ENCODE measurements at places on chromosomes 3 and 15.

DNA sequence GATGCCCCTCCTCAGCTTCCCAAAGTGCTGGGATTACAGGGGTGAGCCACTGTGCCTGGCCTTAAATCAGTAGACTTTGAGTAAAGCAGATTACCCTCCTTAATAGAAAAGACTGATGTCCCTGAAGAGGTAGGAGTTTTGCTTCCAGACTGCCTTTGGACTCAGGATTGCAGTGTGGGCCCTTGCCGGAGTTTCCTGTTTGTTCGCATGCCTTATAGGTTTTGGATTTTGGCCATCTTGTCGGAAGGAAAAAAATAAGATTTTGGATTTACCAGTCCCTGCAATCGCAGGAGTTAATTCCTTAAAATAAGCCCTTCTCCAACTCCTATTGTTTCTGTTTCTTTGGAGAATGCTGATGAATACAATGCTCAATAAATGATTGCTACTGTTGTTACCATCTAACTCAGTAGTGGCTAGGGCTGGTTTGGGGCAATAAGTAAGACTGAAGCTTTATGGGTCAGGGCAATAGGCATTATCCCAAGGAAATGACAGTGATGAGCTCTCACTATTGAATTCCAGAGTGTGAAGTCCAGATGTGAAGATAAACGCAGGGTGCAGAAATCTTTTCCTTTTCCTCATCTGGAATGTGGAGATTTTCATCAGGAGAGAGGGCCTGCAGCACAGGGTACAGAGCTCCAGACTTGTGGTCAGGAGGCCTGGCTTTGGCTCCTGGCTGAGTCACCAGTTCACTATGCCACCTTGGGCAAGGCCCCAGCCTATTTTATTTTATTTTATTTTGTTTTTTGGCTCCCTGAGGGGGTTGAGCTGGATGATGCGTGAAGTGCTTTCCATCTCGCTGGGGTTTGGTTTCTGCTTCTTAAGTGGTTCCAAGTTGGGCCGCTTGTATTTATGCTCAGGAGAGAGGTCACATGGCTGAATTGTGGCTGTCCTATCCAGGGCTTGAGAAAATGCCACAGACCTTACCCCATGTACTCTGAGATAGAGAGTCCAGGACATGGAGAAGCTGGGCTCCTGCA, 25.3 kb downstream of the FOXL2 start:
- no peak for DNase-seq

- no peak for DNase-seq
Measured at GRCh38 chr3:107892955-107893624, 197.7 kb downstream of the CD47 start.

DNA sequence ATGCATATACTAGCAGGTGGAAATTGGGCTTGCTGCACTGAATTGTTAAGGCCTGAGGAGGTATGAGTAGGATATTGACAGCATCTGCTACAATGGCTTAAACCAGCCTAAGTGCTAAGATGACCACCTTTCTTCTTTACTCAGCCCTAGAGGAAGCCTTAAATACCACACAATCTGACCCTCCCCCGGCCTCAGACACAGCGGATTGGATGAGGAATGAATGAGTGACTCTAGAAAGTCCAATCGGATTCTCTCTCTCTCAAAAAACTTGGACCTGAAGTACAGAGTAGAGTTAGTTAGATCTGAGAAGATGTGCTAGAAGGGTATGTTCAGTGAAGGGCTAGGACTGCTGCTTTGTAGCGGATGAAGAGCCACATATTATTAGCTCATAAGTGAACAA, 39.9 kb upstream of the C3orf49 start:
- DNase-seq, result no peak

DNA sequence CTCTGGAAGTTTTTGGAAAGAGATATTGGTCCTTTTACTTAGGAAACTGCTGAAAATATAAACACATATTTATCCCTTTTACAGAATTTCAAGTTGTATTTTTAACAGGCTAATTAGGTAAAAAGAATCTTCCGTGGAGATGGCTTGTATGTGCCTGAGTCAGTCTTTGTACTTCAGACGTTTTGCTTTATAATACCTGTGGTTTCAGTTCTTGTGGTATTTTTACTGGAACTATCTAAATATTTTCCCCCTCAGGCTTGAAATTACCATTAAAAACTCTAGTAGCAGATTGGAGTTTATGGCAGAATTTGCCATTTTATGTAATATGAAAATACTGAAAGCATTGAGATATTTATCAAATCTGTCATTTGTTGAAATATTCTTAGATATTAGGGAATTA, 151.6 kb upstream of the CGNL1 start:
- DNase-seq, result no peak

GRCh38 chr15:52518487-52519371, 10.0 kb downstream of the MYO5A start:
- no peak for DNase-seq

GRCh38 chr3:10310578-10310977, 10.3 kb downstream of the SEC13 start:
- DNase-seq, result no peak

GRCh38 chr3:108404368-108404767, 106.0 kb downstream of the MYH15 start:
- DNase-seq, result no peak

DNA sequence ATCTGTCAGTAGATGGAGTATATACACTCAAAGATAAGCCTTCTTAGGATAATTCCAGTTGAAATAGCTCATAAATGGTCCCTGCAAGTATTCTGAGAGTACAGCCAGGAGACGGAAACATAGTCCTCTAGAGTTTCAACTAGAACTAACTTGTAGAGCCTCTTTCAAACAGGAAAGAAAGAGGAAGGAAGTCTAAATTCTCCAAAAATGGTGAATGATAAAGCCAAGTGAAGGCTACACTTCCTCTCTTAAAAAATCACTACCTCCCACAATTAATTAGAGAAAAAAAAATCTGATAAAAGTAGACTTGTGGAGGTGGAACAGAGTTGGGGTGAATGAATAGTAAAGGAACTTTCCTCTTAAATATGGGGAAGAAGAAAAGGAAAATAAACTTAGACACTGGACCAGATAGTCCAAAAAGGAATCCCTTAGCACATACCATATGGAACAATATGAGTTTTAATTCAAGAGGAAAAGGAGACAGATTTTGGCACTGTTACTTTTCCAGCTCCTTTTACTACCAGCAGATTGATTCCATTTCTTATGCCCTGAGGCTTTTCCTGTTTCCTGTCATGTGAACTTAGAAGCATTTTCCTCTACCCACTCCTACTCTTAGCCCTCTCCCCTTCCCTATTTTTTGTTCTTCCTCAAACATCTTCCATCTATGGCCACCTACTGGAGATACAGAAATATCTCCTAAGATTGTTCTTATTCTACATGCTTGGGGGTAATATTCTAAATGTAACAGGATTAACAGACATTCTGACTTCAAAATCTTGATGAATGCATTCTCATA, 207.6 kb downstream of the CHST2 start:
- DNase-seq, result no peak

DNA sequence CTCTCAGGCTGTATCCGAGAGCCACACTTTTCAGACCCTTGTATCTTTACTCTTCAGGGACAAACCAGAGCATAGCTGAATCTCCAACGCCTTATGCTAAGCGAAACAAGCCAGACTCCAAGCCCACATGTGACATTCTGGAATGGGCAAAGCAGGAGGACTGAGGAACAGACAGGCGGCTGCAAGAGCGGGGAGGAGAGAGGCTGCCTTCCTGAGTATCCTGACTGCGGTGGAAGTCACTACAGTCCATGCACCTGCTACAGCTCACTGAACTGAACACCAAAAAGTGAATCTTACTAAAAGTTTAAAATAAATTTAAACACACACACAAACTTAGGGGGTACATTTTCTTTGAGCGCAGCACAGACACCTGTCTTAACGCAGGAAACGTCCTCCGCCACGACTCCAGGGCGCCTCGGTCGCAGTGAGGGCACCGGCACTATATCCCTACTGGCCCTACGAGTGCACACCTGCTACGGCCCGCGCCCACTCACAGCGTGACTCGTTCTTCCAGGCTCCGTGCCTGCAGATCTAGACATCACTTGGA, 1.4 kb downstream of the CYFIP1 start:
- no peak for DNase-seq

DNA sequence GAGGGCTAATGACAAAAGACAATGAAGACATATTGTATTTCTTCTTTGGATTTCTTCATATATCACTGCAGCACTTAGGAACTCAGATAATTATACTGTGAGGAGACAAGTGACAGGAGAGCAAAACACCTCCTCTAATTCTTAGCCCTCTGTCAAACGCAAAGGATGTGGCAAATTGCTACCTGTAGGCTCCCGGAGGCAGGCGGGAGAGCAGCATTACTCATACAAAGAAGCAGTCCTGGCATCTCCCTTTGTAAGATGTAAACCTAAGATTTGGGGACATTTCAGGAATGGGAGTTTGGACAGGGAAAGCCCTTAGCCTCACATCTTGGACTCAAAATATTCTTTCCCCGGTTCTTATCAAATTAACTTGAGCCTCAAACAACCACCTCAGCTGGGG, 460.8 kb downstream of the SOX2 start:
- no peak for DNase-seq

- no peak for DNase-seq
Measured at GRCh38 chr3:149369991-149370866, 7.2 kb downstream of the TM4SF1 start.

DNA sequence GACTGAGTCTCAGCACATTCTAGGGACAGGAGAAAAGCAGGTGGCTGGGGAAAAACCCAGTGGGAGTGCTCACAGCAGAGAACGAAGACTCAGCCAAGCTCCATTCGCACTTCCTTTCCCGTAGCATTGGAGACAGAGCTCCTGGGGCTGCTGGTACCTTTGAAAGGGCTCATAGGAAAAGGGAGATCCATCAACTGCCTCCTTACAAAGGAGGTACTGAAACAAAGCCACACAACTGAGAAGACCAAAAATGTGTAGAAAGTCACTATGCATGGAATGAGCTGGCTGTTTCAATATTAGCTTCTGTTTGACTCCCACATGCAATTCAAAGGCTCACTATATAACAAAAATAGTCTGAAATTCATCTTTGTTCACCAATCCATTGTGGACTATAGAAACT, 16.9 kb downstream of the STIMATE start:
- no peak for DNase-seq

GRCh38 chr3:51966016-51966415, 1.2 kb downstream of the PCBP4 start:
- DNase-seq, result peak; percentile 79

- no peak for DNase-seq
Measured at GRCh38 chr15:66145726-66146182, 107.8 kb downstream of the MEGF11 start.

DNA sequence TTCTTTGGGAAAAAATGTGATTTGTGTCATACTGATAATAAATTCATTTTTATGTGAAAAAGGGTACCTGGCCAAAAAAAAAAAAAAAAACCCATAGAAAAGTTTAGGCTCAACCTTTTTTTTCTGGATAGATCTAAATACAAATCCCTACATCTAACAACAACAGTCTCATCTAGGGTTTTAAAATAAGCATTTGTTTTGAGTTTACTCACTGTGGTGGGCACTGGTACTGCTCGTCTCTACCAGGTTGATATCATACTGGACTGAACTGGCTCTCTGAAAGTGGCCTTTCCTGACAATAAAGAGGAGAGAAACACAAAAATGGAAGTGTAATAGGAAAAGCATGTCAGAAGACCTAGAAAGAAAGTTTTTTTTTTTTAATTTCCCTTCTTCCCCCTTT, 52.0 kb downstream of the FBXO22 start:
- no peak for DNase-seq

DNA sequence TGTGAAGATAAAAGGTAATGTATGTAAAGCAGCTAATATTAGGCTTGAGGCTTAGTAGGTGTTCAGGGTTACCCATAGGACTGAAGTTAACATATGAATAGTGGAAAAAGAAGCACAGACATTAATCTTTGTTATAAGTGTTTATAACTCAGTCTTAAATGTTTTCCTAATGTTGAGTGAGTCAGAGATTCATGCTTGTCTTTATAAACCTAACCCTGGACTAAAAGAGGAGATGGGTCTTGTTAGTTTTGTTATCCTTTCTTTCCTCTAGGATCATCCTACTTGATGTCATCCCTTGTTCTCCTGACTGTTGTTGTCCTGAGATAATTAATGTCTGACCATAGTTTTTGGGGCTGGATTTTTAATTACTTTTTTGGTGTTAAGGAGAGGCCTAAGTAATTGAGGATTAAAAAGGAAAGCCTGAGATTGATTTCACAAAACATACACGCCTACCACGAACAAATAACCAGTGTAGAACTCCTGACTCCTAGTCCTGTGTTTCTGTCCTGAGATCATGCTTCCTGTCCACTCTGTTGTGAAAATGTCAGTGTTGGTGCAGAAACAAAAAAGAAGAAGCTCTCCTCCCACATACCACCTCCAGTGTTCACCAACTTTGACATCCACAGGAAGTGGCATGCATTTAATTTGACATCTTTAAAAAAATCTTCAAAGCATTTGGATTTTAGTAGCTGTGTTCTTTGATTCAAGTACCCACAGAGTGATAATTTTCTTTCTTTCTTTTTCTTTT, 8.4 kb downstream of the MITF start:
- DNase-seq, result no peak

- DNase-seq, result no peak
Measured at GRCh38 chr3:55481744-55482495, 5.2 kb downstream of the WNT5A start.

DNA sequence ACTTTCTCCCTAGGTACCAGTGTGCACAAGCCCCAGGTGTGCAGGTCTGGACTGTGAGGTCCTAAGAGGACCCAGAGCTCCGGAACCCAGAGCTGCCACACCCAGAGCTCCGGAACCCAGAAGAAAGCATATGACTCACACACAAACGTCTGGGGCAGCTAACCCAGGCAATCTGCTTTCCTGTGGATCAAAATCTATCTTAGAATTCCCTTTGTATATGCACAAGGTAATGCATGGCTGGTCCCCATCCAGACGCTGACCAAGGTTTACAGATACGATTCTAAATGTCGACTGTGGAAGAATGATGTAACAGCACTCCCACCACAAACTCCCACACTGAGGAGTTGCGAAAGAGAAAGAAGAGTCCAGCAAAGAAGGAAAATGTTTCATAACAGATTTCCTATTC, 15.7 kb downstream of the KCNMB2 start:
- DNase-seq, result no peak

GRCh38 chr3:161096771-161097367, 8.3 kb downstream of the B3GALNT1 start:
- no peak for DNase-seq

DNA sequence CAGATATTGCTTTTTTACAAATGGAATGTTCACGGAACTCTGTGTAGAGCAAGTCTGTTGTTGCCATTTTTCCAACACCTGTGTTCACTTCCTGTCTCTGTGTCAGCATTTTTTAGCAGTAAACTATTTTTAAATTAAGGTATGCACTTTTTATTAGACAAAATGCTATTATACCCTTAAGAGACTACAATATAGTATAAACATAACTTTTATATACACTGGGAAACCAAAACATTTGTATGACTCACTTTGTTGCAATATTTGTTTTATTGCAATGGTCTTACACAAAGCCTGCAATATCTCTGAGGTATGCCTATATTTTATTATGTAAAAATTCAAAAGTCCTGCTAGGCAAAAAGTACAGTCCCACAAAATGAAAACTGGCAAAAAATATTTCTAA, 39.8 kb upstream of the FGF7 start:
- DNase-seq, result no peak
